ENCODE measurements at places on chromosomes 13 and 19.

GRCh38 chr19:14632286-14632685 is 42.4 kb downstream of the ADGRE3 start:
- no peak for DNase-seq

DNA sequence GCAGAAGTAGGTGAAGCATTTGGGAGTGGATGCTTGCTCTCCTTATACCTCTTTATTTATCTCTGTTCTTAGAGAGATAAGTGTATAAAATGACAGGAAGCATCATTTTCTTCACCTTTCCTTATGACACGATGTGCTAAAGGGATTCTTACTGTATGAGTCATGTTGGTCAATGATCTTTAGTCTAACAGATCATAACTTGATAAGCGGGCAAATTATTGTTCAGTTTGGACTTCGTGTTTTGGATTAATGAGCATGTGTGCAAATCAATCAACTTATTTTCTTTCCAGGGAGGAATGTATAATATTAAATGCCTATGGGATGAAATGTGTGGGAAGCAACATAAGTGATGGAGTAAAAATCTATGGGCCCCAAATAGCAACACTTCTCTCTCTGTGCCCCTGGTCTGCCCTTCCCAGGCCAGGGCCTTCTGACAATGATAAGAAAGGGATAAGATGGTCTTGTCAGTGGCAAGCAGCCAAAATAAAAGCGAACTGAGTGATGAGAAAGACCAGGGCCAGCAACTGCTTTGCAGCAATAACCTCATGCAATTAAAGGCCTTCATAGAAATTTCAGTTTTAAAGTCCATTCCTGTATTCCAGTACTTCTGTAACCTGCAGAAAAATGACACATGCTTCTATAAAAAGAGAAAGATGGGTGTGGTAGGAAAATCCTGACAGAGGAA is 61.4 kb downstream of the SLC10A2 start:
- no peak for DNase-seq

- DNase-seq: no peak
Measured at GRCh38 chr13:59371229-59371628, 792.5 kb downstream of the DIAPH3 start.

DNA sequence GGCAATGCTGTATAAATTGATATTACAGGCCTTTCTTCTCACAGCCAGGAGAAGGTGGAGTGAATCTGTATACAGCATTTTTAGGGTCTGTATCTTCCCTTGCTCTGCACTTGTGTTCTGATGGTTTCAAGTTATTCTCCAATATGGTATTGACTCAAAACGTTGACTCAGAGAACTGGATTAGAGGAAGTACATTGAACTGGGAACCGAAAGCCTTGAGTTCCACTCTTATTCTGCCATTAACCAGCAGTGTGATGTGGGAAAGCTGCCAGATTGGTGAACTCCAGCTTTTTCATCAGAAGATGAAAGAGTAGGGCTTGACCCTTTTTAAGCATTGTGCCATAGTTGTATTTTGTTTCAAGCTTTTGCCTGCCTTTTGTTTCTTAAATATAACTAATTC is 167.7 kb downstream of the SPRY2 start:
- no peak for DNase-seq

DNA sequence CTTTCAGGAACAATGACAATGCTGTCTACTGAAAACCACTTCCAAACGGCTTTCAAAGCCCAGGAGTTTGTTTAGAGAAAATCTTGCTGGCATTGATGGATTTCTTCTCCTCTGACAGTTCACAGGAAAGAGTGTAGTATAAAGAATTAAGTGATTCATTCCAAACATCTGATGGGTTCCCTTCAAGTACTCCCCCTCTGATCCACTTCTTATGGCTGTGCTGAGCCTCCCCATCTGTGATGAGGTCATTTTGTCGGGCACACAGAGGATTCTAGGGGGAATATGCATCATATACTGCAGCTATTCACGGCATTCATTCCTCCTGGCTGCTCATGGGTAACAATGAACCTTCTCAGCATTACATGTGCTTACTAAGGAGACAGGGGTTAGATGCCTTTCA is 107.9 kb downstream of the RGCC start:
- DNase-seq: no peak

DNA sequence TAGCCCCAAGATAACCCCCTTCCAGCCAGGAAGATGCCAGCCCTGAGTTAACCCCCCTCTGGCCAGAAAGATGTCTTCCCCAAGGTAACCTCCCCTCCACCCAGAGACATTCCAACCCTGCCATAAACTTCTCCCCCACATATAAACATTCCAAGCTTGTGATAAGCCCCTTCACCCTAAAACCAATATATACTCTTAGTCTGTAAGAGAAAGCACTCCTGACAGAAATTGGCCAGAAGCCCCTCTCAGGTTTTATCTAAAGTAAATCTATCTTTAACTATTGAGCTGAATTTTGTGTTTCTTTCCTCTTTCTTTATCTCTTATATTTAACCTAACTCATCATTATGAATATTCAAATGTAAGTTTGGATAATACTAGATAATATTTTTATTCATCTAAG is 1775.8 kb upstream of the MIR17HG start:
- DNase-seq: no peak

- DNase-seq: no peak
Measured at GRCh38 chr19:34314437-34315313, 50.3 kb upstream of the GPI start.

- no peak for DNase-seq
Measured at GRCh38 chr13:31684466-31684865, 54.9 kb upstream of the RXFP2 start.

DNA sequence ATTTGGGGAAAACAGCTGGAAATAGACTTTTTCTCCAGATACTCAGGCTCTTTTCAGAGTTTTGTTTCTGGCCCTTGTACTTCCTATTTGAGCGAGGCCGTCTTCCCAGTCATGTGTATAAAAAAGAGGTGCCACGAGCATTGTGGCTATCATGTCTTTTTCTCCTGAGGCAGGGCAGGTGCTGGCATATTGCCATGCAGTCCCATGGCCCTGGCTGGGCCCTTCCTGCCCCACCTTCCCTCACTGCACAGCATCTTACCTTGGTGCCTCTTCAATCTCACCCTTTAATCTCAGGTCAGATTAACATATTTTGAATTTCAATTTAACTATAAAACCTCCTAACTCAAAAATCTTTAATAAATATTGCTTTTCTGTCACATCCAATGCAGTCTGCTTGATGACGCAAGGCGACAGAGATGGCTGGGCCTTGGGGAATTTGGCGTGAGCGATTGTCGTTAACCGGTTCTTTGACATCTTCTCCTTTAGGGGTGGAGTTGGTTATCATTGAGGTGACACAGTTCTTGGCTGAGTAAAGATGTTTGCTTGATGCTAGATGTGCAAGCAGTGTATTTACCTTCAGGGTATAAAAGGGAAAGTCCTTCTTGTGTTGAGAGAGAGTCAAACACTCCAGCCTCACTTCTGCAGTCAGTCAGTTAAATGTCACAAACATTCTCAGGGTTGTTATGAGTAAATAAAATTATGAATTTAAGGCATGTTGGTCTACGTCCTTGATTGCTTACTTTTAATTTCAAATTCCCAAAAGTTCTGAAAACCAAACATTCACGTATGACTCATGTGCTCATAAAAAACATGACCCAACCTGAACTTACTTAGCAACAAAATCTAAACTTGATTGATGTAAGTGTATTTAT is 289.9 kb downstream of the MYO16 start:
- DNase-seq: no peak

DNA sequence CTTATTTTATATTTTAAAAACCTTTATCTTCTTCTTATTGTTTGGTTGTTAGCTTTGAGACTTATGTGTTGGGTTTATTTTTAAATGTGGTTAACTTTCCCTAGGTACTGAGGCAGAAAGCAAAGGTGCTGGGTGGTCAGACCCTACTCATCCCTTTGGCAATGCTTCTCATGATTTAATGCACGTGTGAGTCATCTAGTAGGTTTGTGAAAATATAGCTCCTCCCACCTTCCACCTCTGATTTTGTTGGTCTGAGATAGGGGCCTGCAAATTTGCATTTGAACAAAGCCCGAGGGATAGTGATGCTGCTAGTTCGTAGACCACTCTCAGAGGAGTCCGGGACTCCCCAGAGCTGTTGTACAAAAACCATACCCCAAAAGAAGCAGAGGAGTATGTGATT is 771.3 kb upstream of the ARGLU1 start:
- no peak for DNase-seq

DNA sequence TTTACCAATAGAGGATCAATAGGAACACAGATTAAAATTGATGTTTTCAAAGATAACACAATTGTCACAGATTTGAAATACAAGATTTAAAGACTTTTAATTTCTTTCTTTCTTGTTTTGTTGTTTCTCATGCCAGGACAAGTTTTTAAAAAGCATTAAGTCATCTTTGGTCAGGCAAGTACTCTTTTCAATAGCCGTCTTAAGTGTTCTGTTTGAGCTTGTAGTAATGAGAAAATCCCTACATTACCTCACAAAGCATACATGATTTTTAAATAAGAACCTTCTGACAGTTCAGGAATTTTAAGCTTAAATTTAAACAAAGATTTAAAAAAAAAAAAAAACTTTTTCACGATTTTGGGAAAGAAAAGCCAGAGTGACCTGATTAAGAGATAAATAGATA is 216.3 kb upstream of the PRR20A start:
- no peak for DNase-seq

GRCh38 chr13:81051873-81052272 is 710.9 kb upstream of the SPRY2 start:
- DNase-seq: no peak

All from activated CD4-positive, alpha-beta T cell treated with anti-CD3 and anti-CD28 coated beads, Interleukin-2, amount 50 U/mL, for 4 hours (primary cell).